ENCODE measurements at places on chromosomes 6 and 20.

GRCh38 chr20:53879048-53879684, 191.2 kb downstream of the BCAS1 start:
- DNase-seq: no peak

DNA sequence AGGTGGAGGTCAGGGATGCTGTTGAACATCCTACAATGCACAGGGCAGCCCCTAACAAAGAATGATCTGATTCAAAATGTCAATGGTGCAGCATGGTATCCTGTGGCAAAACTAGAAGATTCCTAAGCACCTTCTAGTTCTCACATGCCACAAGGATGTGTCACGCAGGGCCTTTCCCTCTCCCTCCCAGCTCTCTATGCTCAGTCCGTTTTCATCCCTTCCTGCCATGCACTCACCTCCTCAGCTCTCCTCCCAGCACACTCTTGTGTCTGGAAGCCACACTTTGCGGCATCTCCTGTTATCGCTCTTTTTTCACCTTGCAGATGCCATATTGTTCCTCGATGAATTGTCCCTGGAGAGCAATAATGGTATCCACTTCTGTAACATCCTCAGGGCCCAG, 263.4 kb downstream of the CDC5L start:
- peak; percentile 51 for DNase-seq

DNA sequence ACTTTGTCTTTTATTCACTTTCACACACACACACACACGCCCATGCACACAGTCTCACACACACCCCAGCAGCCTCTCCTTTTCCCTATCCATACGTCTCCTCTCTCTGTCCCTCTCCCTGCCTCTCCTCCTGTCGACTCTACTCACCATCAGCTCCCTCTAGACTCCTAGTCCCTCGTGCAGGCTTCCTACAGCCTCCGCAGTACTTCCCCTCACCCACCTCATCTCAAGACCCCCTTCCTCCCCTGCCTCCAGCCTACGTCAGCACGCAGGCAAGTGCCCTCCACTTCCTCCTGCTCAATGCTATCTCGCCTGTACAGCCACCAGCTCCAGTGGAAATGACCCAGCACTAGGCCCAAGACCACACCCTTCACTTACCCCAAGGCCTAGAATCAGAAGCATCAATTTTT, 820 bp upstream of the TREML2 start:
- DNase-seq: no peak

GRCh38 chr6:57252137-57252536, 30.0 kb upstream of the RAB23 start:
- no peak for DNase-seq

DNA sequence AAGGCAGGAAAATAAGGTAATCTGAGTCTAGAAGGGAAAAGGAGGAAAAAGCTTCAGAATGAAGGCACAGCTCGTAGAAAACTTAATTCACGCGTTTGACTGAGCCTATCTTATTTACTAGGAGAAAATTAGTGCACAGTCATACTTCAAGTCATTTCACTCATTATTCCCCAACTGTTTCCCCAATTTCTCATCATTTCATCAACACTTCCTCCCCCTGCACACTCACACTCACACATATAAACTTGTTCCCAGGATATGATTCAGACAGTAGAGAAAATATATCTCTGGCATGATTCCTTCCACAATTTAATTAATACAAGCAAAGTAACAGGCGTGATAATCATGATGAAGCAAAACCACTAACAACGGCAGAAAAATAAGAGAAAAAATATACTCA, 94.5 kb upstream of the F13A1 start:
- DNase-seq: no peak

DNA sequence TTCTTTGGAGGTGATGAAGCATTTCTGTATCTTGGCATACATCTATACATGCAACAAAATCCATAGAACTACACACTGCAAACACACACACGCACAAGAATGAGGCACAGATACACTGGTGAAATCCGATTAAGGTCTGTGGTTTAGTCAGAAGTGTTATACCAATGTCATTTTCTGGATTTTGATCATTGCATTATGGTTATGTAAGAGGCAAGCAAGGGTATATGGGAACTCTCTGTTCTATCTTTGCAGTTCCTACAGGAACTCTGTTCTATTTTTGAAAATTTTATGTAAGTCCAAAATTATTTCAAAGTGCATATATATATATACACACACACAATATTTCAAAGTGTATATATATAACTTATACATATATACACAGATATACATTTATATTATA, 101.7 kb downstream of the SYNDIG1 start:
- no peak for DNase-seq
